ENCODE measurements at places on chromosomes 4 and X.

DNA sequence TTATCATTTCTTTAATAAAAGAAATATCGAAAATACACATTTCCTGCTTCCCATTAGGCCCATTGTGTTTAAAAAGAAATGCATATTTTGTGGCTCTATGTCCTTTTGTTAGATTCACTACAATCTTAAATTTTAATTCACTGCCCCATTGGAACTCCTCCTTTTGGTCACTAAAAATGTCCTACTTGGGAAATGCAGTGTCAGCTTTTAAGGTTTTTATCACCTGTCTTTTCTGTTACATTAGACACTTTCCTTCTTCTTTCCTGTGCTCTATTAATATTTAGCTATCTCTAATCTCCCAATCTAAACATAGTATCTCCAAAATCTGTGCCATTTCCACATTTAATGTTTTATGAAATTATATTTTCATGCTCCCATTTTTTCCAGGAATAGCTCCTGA is 164.9 kb upstream of the SPOCK3 start:
- DNase-seq, result no peak

DNA sequence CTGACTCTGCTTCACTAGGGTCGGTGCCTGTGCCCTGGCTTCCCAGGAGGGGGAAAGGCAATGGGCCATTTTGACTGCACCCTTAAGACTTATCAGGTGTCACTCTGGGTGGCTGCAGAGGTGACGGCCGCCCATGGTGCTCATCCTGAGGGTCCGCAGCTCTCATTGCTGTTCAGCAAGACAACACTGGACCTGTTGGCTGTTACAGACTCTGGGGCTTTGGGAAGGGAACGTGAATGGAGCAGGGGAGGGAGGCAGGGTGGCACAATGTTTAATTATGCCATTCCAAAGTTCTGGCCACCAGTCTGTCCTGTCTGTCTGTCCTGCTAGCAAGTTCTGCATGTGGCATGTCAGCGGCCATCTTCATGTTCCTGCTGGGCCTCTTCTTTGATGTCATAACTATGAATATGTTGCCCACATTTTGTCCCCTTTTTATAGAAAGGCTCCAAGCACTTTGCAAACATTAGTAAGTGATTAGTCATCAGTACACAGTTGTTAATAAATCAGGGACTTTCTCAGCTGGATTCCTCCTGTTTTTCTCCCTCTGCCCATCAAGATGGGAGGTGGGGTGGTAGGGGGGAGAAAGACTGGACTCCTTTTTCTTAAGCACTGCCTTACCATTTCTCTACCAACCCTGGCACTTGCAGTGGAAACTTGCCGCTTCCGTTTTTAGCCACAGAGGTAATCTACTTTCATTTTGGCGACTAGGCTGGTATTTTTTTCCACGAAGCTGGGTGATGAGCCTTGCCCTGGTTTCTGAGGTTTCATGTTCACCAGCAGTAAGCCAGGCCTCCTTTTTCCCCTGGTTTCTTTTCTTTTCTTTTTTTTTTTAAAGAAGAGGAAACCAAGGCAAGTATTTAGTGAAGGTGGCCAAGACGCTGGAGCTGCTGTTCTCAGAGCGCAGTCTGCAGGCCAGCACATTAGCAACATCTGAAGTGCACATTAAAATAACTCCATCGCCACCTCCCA is 88.6 kb upstream of the TRIM2 start:
- no peak for DNase-seq

- DNase-seq, result no peak
Observed at GRCh38 chrX:17355976-17356375, 19.0 kb upstream of the NHS start.

- no peak for DNase-seq
Observed at GRCh38 chr4:56768316-56768715, 53.2 kb downstream of the SPINK2 start.

- DNase-seq, result no peak
Observed at GRCh38 chr4:106266201-106266600, 49.8 kb downstream of the TBCK start.

GRCh38 chr4:14069886-14070285 is 442.4 kb upstream of the BOD1L1 start:
- no peak for DNase-seq

GRCh38 chrX:64176876-64177275 is 28.6 kb downstream of the AMER1 start:
- DNase-seq, result no peak

GRCh38 chr4:11469650-11470437 is 41.1 kb upstream of the HS3ST1 start:
- no peak for DNase-seq

DNA sequence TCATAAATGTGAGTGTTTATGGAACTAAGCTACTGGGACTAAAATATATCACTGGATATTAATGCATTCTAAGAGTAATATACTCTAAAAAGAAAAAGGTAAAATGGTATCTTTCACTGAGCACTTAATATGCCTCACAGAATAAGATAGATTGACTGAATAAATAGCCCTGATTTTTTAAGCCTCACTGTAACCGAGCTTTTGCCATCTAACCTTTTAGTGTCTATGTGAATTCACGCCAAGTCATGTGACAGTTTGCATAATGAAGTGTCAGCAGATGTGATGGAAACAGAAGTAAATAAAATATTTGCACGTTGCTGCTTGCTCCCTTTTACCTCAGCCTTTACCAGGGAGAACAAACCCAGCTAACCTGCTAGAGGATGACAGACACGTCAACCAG is 119.7 kb upstream of the NWD2 start:
- no peak for DNase-seq

- no peak for DNase-seq
Observed at GRCh38 chr4:153438916-153439756, 27.0 kb upstream of the TMEM131L start.

GRCh38 chrX:97401154-97401553 is 517.4 kb downstream of the RPA4 start:
- DNase-seq, result no peak

GRCh38 chr4:84171871-84172270 is 327.2 kb downstream of the NKX6-1 start:
- no peak for DNase-seq

- no peak for DNase-seq
Observed at GRCh38 chr4:89586318-89586717, 250.6 kb downstream of the SNCA start.

DNA sequence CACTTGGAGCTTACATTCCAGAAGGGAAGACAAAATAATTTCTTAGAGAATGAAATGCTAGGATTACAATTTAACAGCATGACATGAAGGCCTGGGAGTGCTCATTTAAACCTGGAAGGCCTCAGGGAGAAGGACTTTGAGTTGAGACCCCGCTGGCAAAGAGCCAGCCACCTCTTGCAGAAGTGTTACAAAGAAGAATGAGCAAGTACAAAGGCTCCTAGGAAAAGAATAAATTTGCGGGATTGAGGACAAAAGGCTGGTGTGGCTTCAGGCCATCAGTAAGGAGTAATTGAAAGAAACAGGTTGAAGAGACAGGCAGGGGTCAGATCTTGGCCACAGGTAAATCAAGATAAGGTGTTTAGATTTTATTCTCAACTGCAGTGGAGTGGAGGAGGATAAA is 3.1 kb upstream of the ELOVL6 start:
- no peak for DNase-seq

DNA sequence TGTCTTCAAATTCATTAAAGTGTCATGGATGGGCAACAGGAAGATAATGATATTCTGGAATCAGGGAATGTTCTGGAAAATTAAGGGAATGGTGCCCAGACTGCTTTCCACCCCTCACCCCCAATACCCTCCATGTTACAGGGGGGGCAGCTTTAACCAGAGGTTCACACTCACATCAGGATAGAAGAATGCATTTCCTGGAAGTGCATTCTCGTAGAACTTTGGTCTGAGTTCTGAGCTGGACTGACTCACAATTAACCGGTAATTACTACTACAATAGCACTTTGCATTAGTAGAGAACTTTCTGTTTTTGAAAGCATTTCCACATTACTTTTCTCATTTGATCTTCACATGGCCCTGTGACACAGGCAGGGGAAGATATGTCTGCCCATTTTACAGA is 52.5 kb upstream of the SHISA3 start:
- no peak for DNase-seq

DNA sequence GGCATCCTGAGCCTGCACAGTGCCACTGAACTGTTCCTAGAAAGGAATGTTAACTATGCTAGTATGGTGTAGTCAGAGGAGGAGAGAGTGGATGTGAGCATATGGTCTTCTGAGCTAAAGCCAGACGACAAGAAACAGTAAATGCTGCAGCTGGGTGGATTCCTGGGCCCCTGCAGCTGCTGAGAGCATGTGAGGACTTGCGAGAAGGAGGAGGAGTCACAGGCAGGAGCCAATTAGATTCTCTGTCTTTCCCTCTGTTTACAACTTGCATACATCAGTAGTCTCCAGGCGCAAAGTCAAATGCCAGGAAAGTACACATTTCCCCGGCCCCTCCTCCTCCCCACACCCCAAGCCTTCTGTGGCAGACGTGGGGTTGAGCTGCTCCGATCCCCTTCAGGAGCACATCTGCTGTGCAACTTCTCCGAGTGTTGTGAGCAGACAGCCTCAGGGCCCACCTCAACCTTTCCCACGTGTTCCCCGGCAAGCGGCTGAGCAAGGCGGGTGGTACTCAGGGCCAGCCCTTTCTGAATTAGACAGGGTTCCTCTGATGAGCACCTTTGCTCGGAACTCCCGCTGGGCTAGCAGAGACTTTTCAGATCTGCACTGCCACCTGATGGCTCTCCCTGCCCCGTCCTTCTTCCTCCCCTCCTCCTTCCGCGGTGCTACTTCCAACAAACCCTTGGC is 108.7 kb upstream of the ATP6AP2 start:
- no peak for DNase-seq

DNA sequence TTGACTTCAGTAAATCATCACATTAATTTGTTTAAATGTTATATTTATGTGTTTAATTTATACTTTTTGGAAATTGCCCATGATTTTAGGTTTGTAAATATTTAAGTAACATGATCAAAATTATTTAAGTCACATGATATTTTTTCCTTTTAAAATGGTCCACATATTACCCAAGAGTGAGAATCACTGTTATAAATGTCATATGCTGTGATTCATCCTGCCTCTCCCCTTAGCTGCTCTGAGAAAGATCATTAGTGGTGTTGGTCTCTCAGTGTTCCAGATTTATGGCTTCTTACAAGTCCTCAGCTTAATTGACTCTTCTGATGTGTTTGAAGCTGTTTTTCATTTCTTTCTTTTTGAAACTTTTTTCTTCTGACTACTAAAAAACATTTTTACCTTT is 70.1 kb downstream of the SPANXN4 start:
- no peak for DNase-seq

DNA sequence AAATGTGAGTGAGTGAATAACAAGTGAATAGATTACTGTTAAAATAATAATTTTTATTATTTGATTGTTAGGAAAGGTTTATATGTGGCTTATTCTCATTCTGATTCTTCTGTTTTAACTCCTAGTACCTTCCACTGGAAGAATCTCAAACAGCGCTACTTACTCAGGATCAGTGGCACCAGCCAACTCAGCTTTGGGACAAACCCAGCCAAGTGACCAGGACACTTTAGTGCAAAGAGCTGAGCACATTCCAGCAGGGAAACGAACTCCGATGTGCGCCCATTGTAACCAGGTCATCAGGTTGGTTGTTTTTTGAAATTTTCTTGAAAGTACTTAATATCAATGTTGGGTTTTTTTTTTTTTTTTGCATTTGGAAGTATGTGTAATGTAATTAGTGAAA is 117.6 kb upstream of the BMPR1B start:
- no peak for DNase-seq

- DNase-seq, result no peak
Observed at GRCh38 chr4:174708381-174708780, 120.7 kb downstream of the GLRA3 start.

DNA sequence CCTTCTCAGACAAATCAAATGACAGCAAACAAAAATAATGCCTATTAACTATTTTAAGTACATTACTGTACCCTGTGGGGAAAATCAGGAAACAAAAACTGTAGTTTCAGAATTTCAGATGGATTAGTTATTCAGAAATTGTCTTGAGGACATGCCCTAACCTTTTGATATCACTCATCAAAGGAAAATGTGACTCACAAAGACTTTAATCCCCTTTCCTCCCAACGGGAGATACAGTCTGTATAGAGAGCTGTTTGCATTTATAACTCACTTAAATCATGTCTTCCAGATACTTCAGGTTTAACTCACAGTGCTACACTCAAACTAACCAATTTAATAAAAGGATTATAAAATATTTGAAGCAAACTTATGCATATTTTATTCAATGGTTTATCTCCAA is 304.0 kb downstream of the MAPK10 start:
- no peak for DNase-seq

DNA sequence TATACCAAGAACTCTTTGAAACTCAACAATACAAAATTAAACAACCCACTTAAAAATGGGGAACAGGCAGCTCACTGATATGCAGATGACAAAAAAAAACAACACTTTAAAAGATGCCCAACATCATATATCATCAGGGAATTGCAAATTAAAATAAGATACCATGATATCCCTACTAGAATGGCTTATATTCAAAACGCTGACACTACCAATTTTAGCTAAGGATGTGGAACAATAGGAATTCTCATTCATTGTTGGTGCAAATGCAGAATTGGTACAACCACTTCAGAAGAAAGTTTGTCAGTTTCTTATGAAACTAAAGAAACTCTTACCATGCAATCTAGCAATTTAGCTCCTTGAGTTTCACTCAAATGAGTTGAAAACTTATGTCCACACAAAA is 259.0 kb upstream of the HS3ST1 start:
- DNase-seq, result no peak

DNA sequence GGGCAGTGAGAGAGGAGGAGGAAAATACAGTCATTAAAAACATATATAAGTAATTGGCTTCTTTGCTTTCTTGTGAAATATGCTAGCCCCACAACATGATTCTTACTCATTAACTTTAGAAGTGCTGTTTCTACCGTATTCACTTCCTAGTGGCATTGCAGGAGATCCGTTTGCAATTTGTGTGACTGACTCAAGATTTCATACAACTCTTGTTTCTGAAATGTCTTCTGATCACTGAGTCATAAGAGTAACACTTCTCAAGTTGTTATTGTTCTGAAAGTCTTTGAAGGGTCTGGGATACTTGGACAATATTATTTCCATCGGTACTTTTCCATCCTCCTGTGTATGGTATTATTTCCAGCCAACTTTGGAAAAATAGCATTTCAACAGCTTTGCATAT is 310.8 kb downstream of the PACRGL start:
- no peak for DNase-seq

- DNase-seq, result no peak
Observed at GRCh38 chr4:71081192-71081591, 87.7 kb downstream of the DCK start.

DNA sequence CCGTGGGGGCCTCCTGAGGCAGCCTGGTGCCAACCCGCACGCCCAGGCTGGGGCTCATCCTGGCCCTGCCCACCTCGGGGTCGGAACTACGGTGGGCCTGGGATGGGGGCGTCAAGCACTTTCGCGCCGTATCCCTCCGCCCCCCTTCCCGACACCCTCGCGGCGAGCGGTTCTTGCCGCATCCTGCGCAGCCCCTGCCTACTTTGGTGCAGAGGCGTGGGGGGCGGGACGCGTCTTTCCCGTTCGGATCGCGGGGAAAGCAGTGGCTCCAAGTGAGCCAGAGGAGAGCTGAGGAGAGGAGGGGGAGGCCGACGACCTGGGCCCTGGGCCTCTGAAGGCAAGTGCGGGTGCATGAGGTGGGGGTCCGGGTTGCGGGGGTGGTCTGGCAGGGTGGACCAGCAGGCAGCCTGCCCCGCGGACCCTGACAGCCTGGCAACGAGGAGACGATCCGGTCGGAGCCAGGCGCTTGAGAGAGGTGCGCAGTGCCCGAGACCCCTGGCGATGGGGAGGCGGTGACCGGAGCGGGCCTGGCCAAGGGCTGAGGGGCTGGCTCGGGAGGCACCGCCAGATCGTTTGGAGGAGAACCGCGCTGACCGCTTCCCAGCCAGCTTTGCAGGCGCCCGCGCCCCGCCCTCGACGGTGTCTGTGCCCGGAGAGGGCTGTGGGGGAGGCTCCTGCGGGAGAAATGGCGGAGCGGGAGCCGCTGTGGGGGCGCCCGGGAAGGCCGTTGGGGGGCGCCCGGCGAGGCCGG is at the start of gene GPRASP2:
Gene GPRASP2, plus strand, starts transcription at position 233 of the 751 bp plus-strand sequence. CDS start 2,422 bp downstream, outside the sequence.
- DNase-seq, result no peak
